NCI-H446 (cell line): ENCODE measurements at places on chromosomes 3 and 15.

GRCh38 chr3:128416578-128417211, 50.0 kb downstream of the DNAJB8 start:
- no peak for DNase-seq

DNA sequence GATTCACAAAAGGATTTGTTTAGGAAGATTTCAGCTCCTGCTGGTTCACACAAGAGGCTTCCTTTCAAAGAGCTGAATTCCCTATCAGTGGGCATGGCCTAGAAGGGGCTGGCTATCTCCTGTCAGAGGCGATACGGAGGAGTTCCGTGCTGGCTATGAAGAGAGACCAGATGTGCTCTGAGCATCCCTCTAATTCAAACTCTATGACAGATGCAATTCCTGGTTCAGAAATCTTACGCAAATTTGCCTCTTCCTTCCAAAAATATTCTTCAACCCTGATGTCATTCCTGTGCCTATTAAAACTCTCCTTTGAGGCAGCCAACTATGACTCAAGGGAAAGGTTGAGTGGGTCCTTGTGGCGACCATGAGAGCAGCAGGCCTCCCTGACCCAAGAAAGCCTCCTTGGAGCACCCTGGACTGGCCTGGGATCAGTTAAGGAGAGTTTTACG, 139.3 kb upstream of the HES1 start:
- DNase-seq: no peak

DNA sequence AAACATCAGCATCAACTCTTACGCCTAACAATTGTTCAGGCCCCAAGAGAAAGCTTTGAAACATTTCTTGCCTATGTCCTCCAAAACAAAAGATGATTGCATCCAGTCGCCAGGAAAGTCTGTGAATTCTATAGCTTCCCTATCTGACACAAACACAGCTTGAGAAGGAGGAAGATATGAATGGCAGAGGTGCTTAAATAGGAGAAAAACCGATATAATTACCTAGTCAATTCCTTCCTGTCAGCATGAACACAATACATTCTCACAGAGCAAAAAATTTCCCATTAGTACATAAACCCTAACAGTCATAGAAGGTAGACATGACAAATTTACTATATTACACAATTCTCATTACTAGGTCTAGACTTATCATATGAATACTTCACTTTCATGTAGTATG, 326.5 kb downstream of the CGGBP1 start:
- no peak for DNase-seq

DNA sequence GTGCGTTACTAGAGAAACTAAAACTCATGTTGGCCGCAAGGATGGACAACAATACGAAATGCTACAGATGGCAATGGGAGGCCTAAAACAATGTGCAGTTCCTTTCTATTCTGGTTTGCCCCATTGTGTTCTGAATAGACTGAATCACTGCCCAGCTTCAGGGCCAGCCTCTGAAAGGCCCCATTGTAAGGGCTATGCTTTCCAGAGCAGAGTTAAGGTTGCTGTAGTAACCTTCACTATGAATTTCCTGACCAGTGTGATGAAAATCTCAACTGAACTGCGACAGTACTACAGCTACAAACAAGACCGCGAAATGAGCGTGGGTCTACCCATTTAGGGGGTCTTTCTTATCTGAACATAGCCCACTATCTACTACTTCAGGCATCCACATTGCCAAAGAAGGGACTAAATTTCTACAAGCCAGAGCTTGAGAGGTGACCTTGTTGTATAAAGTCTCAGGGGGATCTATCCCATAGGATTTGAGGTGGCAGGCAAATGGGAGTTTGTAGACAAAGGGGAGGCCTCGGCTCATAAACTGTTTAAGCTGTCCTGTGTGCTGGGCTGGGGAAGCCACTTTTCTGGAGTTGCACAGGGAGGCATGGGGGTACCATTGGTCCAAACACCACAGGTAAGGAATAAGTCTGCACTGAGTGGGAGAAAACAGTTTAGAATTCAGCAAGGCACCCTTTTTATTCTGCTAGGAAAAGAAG, 80.1 kb downstream of the MYO1E start:
- no peak for DNase-seq

- DNase-seq: peak; percentile 33
These were observed 72.1 kb upstream of the FNDC3B start for GRCh38 chr3:171967137-171967783.
